ENCODE measurements at places on chromosomes 11 and 22.

- DNase-seq, result no peak
Observed at GRCh38 chr11:8025123-8025522, 38.0 kb downstream of the EIF3F start.

DNA sequence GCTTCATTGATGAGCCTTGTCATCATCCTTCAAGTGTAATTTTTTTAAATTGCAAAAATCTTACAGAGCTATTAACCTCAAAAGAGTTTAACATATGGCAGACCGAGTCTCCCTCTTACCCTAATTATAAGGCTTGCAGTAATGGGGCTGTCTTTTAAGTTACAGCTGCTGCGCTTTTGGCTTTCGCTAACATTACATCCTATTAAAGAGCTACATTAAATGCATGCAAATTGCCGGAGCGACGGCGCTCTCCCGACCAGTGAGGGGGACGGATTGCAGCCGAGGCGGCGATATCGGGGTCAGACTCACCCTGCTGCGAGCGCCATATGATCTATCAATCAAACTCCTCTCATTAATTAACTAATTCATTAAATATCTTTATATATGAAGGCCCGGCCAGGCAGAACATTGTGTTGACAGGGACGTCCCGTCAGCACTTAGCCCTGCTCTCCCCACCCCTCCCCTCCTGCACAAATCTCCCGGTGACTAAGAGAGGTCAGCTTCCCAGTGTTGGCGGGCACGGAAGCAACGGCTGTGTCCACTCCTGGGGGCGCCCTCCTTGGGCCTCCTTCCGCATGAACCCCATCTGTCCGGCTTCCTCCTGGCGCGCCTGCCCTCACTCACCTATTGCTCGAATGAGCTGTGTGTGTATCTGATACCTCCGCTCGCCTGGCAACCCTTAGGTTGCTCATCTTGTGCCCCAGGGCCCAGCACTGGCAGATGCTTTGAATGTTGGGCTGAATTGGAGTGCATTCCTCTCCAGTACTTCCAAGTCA is 156.0 kb upstream of the CADM1 start:
- no peak for DNase-seq

DNA sequence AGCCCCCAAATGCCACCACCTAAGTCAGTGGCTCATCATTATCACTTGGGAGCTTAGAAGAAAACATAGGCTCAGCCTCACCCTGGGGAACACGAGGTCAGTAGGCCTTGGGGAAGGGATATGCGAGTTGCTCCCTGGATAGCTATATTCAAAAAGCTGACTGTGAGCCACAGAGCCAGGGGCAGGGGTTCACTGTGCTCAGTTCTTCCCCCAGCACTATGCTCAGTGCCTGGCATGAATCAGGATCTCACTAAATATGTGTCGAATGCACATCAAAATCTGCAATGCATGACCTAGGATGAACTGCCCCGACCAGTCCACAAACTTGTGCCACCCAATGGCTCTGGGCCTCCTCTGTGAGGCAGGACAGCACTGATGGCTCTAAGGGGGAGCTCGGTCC is 35.1 kb downstream of the THOC5 start:
- no peak for DNase-seq

DNA sequence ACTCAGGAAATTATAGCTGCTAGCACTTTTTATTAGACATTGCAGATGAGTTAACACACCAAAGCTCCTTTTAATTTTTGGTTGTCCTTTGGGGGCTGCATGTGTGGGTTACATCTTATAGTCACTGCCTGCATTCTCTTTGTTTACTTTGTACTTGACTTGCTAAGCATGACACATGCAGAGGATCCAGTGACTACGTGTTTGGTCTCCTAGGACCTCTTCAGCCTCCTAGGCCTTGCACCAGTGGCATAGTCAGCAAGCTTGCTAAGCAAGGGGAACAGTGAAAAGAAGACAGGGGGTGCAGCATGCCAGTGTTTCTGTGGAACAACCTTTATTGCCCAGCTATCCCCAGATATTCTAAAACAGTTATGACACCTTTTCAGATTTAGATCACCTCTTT is 108.2 kb downstream of the PAX6 start:
- DNase-seq, result no peak

- DNase-seq, result no peak
Observed at GRCh38 chr22:33044112-33044511, 14.1 kb downstream of the SYN3 start.

GRCh38 chr22:35970616-35971455 is 57.8 kb downstream of the RBFOX2 start:
- DNase-seq, result no peak

DNA sequence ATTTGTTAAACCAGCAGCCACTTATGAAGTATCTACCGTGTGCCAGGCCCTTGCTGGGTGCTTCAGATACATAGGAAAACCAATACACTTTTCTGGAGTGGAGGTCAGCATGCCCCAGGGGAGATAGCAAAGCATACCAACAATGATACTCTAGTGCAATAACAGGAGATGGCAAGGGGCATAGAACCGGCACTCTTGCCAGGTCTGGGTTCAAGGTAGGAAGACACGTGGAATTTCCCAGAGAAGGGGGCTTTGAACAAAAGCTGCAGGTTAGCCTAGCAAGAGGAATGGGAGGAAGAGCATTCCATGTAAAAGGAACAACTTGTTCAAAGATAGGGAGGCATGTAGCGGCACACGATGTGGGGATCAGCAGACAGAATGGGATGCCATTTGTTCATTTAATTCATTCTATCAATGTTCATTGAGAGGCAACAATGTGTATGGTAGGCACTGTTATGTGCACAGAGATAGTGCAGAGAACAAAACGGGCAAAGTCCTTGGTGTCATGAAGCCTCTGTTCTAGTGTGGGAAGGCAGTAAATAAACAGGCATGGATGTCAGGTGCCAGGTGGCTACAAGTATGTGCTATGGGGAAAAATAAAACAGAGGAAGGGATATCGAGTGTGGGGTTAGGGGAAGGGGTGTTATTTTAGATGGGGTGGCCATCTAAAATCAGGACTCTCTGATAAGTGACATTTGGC is 162.6 kb upstream of the E2F8 start:
- DNase-seq, result no peak

GRCh38 chr11:73402834-73403185 is 26.6 kb downstream of the RELT start:
- DNase-seq, result no peak

- DNase-seq, result no peak
Observed at GRCh38 chr11:13384908-13385640, 77.9 kb downstream of the BTBD10 start.

- no peak for DNase-seq
Observed at GRCh38 chr11:65434057-65434666, 11.6 kb downstream of the NEAT1 start.

GRCh38 chr22:43707648-43708047 is 104.5 kb downstream of the EFCAB6 start:
- no peak for DNase-seq

- no peak for DNase-seq
Observed at GRCh38 chr11:128726458-128727139, 32.7 kb downstream of the FLI1 start.

DNA sequence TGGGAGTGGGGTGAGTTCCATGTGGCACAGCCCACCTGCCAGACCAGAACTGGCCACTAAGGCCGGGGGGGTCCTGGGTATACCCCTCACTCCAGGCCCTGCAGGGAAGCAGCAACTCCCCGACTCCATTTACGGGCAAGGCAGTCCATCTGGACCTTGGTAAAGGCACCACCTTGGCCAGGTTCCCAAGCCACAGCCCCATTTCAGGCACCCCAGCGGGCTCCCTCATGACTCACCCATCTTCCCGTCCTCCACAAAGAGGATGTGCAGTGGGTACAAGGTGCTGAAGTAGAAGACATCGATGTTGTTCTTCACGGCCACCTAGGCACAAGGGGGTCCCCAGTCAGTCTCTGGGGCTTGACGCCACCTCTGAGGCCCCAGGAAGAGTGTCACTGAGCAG is 15.7 kb upstream of the RASL10A start:
- no peak for DNase-seq

- no peak for DNase-seq
Observed at GRCh38 chr11:121300313-121300971, 7.9 kb downstream of the SC5D start.

GRCh38 chr11:70543611-70544010 is 145.3 kb downstream of the CTTN start:
- no peak for DNase-seq

- DNase-seq, result no peak
Observed at GRCh38 chr22:35542157-35542938, 1.7 kb downstream of the RASD2 start.

DNA sequence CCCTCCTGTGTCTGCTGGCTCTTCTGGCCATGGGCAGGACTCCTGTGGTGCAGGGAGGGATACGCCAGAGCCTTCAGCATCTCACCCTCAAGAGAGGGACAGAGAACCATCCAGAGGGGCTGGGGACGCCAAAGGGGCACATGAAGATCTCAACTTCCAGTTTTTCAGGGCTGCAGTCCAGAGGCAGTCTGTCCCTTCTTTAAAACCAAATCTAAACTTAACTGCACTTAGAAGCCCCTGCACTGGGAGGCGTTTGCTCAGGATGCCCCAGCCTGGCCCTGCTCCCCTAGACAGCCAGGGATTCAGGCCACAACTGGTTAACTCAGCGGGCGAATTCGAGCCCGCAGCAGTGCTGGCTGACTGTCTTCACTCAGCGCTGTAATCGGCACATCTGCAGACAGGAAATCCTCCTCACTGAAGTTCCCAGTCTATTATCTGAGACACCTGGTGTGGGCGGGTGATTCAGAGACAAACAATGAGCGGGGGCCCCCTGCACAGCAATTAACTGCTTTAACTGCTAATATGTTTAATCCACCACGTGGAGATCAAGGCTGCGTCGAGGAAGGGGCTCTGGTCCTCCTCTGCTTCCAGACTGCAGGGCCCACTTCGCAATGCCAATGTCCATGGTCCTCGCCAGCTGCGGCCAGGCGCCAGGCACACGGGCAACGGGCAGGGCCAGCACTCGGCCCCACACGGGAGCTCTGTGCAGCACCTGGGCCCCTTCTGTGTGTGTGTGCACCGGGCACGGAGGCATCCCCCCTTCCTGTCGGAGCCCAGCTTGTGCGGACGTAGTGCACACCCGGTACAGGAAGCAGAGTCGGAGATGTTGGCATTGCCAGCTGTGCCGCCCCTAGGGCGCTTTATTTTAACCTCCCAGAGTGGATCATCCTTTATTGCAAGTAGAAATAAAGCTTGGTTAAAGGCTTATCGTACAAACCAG is 36.9 kb upstream of the GNB1L start:
- DNase-seq, result no peak

- DNase-seq, result no peak
Observed at GRCh38 chr11:19286411-19286810, 45.7 kb upstream of the E2F8 start.

- no peak for DNase-seq
Observed at GRCh38 chr11:128416976-128417375, 170.4 kb downstream of the ETS1 start.

DNA sequence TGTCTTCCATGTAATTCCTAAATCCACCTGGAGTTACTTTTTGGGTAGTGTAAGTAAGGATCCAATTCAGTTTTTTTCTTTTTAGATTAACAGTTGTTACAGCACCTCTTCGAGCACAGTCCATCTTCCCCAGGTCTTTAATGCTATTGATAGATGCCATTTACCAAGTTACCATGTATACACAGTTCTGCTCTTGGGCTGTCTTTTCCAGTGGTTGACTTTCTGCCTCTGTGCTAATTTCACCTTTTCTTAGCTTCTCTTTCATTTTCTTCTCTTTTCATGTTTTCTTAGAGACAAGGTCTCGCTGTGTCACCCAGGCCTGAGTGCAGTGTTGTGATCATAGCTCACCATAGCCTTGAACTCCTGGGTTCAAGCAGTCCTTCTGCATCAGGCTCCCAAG is 12.0 kb downstream of the ATXN10 start:
- no peak for DNase-seq

GRCh38 chr22:37461961-37462360 is 24.2 kb downstream of the MFNG start:
- no peak for DNase-seq

- DNase-seq, result no peak
Observed at GRCh38 chr11:82049199-82049598, 684.5 kb downstream of the FAM181B start.

DNA sequence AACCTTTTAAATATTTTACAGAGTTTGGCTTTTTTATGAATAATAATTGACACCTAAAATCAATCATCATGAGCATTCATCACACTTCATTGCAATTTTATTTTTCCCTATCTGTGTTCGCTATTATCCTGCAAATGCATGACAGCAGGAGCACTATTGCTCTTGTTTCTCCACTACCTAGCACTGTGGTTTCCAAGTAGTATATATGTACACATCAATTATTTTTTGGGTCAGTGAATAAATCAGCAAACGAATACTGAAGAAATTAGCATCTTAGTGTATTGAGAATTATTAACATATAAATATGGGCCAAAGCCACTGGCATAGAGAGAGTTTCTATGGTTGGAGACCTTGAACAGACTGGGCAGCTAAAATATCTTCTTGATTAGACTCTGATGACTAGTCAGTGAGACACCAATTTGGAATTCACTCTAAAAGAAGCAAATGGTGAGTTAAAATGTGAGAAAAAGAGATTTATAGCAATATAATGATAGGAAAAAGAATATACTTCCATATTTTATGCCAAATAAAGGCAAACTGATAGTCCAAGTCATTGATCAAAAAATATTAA is 731.1 kb upstream of the LUZP2 start:
- DNase-seq, result no peak

- no peak for DNase-seq
Observed at GRCh38 chr11:119758291-119758690, 29.3 kb upstream of the NECTIN1 start.

DNA sequence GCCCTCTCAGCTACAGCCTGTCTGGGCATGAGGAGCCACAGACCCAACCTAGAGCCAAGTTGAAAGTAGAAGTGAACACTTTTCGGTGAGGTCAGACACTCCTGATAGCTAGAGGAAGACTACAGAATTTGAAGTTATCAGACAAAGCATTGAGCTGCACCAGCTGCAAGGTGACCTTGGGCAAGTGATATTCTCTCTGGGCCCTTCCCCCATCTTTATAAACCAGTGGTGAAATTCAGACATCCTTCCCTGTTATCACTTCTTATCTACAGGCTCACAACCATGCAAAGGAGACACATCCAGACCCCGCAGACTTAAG is 8.0 kb upstream of the PMM1 start:
- no peak for DNase-seq

- DNase-seq, result no peak
Observed at GRCh38 chr11:92980312-92980711, 10.9 kb downstream of the MTNR1B start.

GRCh38 chr11:113384551-113384950 is 3.0 kb upstream of the ANKK1 start:
- DNase-seq, result no peak

DNA sequence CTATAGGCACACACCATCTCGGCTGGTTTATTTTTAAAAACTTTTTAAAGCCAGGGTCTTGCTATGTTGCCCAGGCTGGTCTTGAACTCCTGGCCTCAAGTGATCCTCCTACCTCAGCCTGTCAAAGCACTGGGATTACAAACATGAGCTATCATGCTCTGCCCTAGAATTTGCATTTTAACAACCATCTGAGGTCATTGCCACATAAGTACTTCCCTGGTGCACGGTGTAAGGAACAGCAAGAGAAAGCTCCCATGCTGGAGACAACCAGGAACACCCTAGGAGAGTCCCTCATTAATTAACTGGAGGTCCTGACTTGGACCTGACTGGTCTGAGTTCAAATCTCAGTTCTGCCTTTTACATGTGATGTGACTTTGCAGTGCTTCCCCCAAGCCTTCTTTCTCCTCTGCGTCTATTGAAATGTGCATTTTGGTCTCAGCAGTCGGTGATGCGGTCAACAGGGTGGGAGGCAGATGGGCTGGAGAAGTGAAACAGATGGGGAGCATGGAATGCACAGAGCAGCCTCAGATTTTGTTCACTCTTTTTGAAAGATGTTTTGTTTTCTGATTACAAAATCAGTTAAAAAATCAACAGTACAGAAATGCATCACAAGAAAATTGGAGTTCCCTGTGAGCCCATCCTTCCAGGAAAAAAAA is 146.5 kb downstream of the MYO18B start:
- no peak for DNase-seq
